NCI-H524 treated with DMSO at 0.1 percent for 48 hours (cell line): ENCODE measurements at places on chromosomes 5 and 9.

DNA sequence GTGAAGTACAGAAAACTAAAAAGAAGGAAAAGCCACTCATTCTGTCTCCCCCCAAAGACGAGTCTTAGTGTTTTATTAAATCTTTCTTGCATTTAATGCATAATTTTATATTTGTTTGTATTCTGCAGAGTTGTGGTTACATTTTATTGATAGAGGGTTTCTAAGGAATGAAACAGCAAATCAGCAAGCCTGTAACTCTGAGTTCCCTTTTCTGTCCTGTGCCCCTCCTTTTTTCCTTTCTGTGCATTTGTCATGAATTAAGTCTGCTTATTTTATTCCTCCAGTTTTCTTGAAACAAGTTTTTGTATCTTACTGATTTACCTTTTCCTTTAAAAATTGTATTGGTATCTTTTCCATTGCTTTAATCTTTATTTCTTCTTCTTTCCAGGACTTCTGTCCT lies 132.8 kb downstream of the MUSK start:
- no peak for DNase-seq

DNA sequence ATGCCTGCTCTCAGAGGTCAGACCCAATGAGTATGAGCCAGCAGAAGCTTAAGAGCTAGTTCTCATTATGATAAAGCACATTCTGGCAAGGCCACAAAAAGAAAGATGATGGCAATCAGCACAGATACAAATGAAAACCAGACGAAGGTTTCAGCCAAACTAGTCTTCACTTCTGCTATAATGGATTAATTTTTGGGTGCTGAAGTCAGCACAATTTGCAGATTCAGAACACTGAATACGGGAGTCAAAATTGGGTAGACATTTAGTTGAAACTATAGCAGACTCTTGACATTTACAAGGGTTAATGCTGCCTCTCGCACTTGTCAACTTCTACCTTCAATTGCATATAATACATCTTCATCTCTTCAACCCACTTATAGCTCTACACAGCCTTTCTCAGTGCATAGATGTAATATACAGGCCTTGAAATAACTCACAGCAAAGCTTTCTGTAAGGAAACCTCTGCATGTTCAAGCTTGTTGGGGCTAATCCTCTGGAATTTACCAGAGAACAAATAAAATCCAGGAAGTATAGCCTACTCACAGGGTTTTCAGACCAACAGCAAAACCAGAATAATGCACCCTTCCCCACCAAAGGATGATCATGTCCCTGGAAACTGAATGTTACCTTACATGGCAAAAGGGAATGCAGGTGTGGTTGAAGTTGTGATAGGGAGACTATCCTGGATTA lies 77.1 kb downstream of the BAAT start:
- DNase-seq: no peak

GRCh38 chr5:59792983-59793585 lies 100.4 kb downstream of the PDE4D start:
- no peak for DNase-seq

GRCh38 chr9:123947326-123947725 lies 17.4 kb upstream of the DENND1A start:
- DNase-seq: no peak

GRCh38 chr9:764105-764524 lies 77.4 kb upstream of the DMRT1 start:
- peak; percentile 71 for DNase-seq

GRCh38 chr5:18720002-18720401 lies 1085.7 kb downstream of the TAF11L14 start:
- no peak for DNase-seq

- no peak for DNase-seq
Observed at GRCh38 chr5:150609843-150610584, 30.4 kb upstream of the SYNPO start.

GRCh38 chr9:114216081-114216480 lies 60.7 kb downstream of the COL27A1 start:
- peak; percentile 32 for DNase-seq

- no peak for DNase-seq
Observed at GRCh38 chr5:35908228-35908627, 30.2 kb downstream of the CAPSL start.

DNA sequence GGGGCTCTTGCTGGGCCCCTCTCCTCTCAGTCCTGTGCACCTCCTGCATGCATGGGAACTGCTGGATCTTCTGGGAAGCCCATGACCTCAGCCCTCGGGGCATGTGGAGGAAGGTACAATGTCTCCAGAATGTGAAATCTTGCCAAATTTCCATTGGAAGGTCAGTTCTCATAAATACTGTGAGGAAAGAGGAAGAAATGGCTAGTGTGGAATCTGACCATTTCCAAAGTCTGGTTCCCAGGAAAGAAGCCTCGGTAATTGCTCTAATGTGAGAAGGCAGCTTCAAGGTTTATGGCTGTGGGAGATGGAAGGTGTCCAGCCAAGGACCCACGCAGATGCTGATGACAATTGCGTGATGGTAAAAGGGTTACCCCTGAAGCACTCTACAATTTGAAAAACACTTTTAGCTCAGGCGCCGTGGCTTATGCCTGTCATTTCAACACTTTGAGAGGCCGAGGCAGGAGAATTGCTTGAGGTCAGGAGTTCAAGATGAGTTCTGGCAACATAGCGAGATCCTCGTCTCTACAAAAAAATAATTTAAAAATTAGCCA lies 8.1 kb upstream of the IL17B start:
- no peak for DNase-seq

GRCh38 chr5:150297934-150298595 lies 4.6 kb downstream of the ARSI start:
- DNase-seq: no peak

GRCh38 chr5:146291421-146292074 lies 47.1 kb upstream of the POU4F3 start:
- DNase-seq: peak; percentile 9

DNA sequence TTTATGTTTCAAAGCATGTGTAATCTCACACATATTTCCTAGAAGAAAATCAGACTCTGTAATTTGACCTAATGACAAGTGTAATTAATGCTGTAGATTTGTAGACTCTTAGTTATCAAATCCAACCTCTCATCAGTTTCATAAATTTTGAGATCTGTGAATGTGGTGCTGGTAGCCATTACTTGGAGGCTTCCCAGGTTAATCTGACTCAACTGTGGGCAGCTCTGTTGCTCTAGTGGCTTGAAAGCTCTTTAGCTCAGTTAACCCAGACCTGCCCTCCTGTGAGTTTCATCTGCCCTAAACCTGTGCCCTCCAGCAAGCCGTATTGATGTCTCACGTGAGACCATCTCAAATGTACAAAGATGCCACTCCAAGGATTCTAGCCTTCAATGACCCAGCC lies 323.4 kb downstream of the FBXL7 start:
- DNase-seq: no peak

DNA sequence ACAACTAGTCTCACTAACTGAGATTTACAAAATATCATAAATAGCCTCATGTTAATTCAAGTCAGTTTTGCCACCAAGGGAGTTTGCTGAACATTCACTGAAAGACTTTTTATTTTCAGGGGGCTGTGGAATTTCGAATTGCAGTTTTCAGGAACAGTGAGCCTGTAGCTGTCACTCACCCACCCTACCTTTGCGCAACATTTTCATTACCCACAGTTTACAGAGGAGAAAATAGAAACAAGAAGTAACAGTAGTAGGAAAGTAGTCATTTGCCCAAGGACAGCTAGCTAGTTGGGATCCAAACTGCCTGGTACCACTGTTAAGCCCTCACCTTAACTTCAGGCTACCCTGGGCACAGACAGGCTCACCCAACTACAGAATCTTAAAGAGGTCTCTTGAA lies 154.1 kb downstream of the ADAMTS12 start:
- DNase-seq: no peak

- DNase-seq: no peak
Observed at GRCh38 chr5:102711525-102712385, 43.4 kb upstream of the PAM start.

- DNase-seq: no peak
Observed at GRCh38 chr5:38776149-38776896, 69.5 kb upstream of the OSMR start.

GRCh38 chr5:76546497-76547102 lies 76.6 kb downstream of the F2RL2 start:
- DNase-seq: no peak

DNA sequence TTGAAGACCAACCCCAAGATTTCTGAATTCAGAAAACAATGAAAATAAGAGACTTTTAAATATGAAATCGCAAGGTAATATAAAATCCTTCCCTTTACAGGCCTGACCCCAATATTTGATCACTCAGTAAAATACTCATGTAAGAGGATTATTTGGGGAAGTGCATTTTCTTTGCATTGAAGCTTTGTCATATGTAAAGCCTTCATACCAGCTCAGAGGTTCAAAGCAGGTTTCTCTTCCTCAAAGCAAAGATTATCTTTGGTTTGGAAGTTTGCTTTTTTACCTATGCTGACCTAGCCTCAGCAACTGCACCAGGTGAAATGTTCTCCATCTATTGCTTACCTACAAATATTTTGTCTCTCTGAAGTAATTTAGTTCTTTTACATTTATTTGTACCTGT lies 106.5 kb upstream of the PARP8 start:
- DNase-seq: no peak

DNA sequence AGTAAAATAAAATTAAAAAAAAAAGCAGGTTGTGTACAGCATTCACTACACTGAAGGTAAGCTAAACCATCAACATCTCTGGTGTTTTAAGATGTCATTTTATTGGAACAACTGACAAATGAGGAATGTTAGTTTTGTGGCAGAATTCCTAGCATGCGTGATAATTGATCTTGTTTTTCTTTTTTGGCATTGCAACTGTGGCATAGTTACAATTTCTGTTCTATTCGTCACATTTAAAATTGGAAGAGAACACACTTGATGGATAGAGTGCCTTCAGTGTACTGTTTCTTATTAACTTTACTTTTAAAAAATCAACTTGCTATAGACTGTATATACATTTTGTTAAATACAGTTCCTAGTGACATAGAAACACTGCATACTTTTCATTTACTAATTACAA lies 43.6 kb upstream of the TNFSF15 start:
- no peak for DNase-seq

GRCh38 chr5:138506370-138507306 lies 36.4 kb downstream of the ETF1 start:
- no peak for DNase-seq
